B cell (primary cell): ENCODE measurements at places on chromosomes 11 and 22. TPM values are rescaled to one million over a fixed set of nuclear protein-coding genes. Genes with fewer than 3 reads are reported as not detected.

The TRIM6 gene
- not detected in 2 replicates for polyA plus RNA-seq

The ETS1 gene
- polyA plus RNA-seq = 115 and 118 TPM in 2 replicates

The E2F8 gene
- polyA plus RNA-seq = 0.13 and 0.24 TPM in 2 replicates

The RASSF7 gene
- polyA plus RNA-seq = 59.0 and 89.3 TPM in 2 replicates

The CHKA gene
- 10.6 and 21.7 TPM in 2 replicates for polyA plus RNA-seq

The SLC22A9 gene
- polyA plus RNA-seq = not detected in 2 replicates

The CBLIF gene
- not detected in 2 replicates for polyA plus RNA-seq

The TNNT3 gene
- polyA plus RNA-seq = 2.5 and 13.8 TPM in 2 replicates

The OR6T1 gene
- polyA plus RNA-seq = not detected in 2 replicates

The SLC22A8 gene
- not detected in 2 replicates for polyA plus RNA-seq

The ACER3 gene
- 3.3 and 4.7 TPM in 2 replicates for polyA plus RNA-seq

The PARVA gene
- not detected in 2 replicates for polyA plus RNA-seq

The HEPN1 gene
- polyA plus RNA-seq = not detected in 2 replicates

The LRRC56 gene
- polyA plus RNA-seq = 6.6 and 11.8 TPM in 2 replicates

The GLYATL2 gene
- not detected in 2 replicates for polyA plus RNA-seq

The CEP126 gene
- polyA plus RNA-seq = 1.00 and 1.1 TPM in 2 replicates

The P2RY6 gene
- polyA plus RNA-seq = 0.04 TPM in 1 of 2 replicates, not detected in the other

The ALG8 gene
- polyA plus RNA-seq = 16.7 and 25.5 TPM in 2 replicates

The SCN3B gene
- polyA plus RNA-seq = not detected in 2 replicates

The PAMR1 gene
- polyA plus RNA-seq = not detected in 2 replicates

The APOA5 gene
- polyA plus RNA-seq = not detected in 2 replicates

The ZNF408 gene
- 8.3 and 9.0 TPM in 2 replicates for polyA plus RNA-seq

The KCNQ1OT1 gene
- polyA plus RNA-seq = 0.03 and 0.06 TPM in 2 replicates

The SMTNL1 gene
- not detected in 2 replicates for polyA plus RNA-seq

The ENTHD1 gene
- polyA plus RNA-seq = not detected in 2 replicates

The ALX4 gene
- polyA plus RNA-seq = not detected in 2 replicates

The MYEOV gene
- polyA plus RNA-seq = 0.72 and 0.76 TPM in 2 replicates

The HPX gene
- 0.64 and 1.2 TPM in 2 replicates for polyA plus RNA-seq

The ZDHHC8 gene
- 82.8 and 94.4 TPM in 2 replicates for polyA plus RNA-seq

The OR6A2 gene
- not detected in 2 replicates for polyA plus RNA-seq
